Right ventricle myocardium superior (tissue), 1 donor: ENCODE measurements at places on chromosomes 6 and 20. TPM values are rescaled to one million over a fixed set of nuclear protein-coding genes. Genes with fewer than 3 reads are reported as not detected.

HACE1 gene
- total RNA-seq = 5.8 TPM

MRPL18 gene
- 64.1 TPM for total RNA-seq

DNA sequence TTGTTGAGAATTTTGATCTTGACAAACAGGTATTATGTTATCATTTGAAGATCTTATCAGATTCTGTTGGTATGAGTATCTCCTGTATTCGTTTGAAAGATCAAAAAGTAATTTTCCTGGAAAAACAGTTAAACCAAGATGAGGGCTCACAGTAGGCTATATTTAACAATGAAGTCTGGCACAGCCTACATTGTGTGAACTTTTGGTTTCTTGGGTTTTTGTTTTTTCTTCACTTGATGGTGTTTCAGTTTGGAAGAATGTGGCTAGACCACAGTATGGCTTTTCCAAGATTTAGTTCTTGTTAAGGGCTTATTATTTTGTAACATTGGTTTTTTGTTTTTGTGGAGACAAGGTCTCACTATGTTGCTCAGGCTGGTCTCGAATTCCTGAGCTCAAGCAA, 306.4 kb downstream of the CDKAL1 start:
- DNase-seq = no peak

DNA sequence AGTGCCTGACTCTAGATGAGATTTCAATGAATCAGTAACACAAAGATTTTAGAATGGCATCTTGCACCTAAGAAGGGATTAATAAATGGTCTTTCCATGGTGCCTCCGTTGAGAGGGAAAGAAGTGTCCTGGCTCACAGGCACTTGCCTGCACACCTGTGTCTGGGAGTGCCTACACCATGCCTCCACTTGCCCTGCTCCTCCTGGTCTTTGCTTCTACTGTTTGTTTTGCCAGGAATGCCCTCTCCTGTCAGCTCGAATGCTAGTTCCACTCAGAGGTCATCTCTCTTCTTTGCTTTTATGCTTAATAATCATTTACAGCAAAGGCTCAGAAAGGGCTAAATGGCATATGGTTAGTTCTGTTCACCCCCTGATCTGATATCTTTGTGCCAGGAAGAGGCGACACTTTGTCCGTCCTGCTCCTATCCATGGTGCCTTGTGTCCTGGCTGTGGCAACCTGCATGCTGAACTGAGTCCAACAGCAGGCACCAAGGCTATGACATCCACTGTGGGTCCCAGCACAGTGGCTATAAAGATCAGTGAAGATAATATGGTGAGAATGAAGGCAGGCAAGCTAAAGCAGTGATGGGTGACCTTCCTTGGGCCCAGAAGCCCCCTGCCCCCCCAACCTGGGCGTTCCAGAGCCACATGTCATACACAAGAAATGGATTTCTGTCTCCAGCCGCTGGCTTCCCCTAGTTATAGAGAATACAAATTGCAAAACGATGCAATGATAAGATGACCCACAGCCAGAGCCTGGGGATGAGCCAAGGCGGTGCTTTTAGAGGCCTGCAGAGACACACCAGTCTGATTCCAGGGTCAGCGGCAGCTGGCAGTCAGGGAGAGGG, 1.4 kb downstream of the C6orf132 start:
- DNase-seq = peak; percentile 54

DNA sequence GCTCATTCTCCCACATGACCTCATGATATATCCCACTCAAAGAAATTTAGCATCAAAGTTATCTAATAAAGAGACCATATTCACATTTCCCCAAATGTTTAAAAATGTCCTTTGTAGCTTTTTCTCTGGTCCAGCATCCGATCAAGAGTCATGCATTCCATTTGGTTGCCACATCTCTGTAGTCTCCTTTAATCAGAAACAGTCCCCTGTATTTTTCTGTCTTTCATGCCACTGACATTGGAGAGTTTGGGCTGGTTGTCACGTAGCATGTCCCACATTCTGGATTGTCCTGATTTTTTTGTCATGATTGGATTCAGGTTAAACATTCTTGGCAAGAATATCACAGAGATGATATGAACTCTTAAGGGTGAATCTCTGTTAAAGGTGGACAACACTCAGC, 55.7 kb downstream of the SNX5 start:
- no peak for DNase-seq

GRCh38 chr6:156778454-156779205, 1.5 kb downstream of the ARID1B start:
- DNase-seq = peak; percentile 74

GRCh38 chr6:125587666-125588632, 161.5 kb upstream of the HEY2 start:
- no peak for DNase-seq

DNA sequence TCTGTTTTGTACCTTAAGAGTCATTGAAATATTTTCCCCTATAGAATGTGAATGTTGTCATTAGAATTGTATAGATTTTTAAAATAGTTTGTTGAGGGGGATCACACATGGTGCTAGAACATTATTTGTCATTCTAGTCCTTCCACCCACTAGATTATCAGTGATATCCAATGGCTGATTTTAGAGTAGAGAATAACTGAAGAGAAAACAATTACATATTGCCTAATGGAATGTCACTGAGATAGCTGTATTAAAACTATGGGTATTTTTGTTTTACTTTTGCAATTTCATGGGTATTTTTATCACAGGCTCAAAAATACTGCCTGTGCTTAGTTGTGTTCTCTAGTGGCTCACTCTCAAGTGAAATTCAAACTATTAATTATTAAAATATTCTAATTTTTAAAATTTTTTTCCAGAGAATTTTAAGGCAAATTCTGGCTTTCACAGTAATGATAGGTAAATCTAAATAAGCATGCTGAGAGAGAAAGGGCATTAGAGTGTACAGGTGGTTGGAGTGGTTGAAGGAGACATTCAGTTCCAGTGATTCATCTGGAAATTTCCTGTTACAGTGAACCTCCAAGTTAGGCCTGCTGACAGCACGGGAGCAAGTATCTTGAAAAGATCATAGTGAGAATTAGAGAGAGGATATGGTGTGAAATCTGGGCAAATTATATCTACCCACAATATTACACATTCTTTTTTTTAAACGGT, 399.6 kb downstream of the NKAIN2 start:
- DNase-seq = no peak

- DNase-seq = no peak
Measured at GRCh38 chr6:89775150-89775549, 44.4 kb downstream of the MDN1 start.

BHLHE23 gene
- not detected for total RNA-seq

DNA sequence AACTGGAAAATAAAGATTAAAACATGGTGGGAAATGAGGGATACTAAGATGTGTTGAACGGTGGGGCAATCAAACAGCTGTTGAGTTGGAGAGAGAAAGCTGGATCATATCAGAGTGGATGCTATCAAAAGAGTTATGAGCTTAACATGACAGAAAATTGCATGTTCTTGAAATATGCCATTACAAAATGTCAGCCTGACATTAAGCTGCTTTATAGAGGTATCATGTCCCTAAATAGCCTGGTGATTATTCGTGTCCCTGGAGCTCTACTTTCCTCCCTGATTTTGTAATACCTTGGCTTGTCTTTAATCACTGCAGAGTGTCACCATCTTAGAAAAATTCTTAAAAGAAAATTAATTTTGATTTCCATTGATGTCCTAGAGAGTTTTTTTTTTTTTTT, 223.1 kb downstream of the PHF3 start:
- DNase-seq = no peak

ROS1 gene
- total RNA-seq = 0.11 TPM

GRCh38 chr6:15864038-15864707, 201.3 kb upstream of the DTNBP1 start:
- DNase-seq = no peak

SLC26A8 gene
- not detected for total RNA-seq

DNA sequence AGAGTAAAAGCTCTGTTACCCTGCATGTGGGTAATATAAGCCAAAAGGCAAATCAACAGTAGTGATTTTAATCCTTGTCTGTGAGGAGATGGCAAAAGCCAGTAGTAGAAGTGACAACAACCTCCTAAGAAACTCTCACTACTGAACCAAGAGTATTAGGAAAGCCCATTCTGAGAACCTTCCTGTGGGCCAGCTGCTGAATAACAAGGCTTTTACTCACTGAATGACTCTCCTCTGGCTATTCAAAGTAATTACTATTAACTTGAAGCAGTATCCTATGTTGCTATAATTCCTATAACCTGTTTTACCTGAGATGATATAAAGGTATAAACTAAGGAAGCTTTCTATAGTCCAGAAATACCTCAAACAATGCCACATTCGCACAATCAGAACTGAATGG, 55.1 kb downstream of the CHD6 start:
- DNase-seq = no peak

DNA sequence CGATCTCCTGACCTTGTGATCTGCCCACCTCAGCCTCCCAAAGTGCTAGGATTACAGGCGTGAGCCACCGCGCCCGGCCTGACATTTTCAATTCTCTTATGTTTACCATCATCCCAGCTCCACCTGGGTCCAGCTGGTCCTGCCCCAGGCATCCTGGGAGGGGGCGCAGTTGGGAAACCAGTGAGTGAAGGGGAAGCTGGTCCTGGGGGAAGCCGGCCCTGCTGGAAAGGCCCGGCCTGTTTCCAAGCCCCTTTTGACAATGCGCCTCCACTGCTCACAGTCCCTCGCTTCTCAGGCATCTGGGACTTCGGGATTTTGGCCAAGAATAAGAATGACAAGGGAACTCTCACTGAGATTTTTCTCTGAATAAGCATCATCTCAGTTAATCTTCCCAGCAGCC, 14.2 kb downstream of the SLC13A3 start:
- DNase-seq = no peak
